SJCRH30 (cell line): ENCODE measurements at places on chromosomes 6 and 20. TPM values are rescaled to one million over a fixed set of nuclear protein-coding genes. Genes with fewer than 3 reads are reported as not detected.
A peak's percentile ranks its signal among the peaks of the same experiment; 100 is the strongest.

CLDN20 gene
- total RNA-seq = not detected in 2 replicates

- no peak overlapping the region for H3K4me3 ChIP-seq
- no peaks in the 10 kb centered on the region for H3K4me1 ChIP-seq
- no peak overlapping the region for H3K27ac ChIP-seq
- no peaks in the 10 kb centered on the region for H3K36me3 ChIP-seq
These were observed 20.6 kb downstream of the FKBP5 start for GRCh38 chr6:35668096-35668495.

- no peaks in the 10 kb centered on the region for H3K27me3 ChIP-seq
- no peak for DNase-seq
- H3K36me3 ChIP-seq = peaks cover 5% of the 10 kb centered on the region
- H3K4me1 ChIP-seq = peaks cover 48% of the 10 kb centered on the region
- H3K4me3 ChIP-seq = no peak overlapping the region
- H3K27ac ChIP-seq = peak overlapping the region; percentile 89
These were observed 40.1 kb downstream of the TRAF3IP2 start for GRCh38 chr6:111565326-111566221.

DNA sequence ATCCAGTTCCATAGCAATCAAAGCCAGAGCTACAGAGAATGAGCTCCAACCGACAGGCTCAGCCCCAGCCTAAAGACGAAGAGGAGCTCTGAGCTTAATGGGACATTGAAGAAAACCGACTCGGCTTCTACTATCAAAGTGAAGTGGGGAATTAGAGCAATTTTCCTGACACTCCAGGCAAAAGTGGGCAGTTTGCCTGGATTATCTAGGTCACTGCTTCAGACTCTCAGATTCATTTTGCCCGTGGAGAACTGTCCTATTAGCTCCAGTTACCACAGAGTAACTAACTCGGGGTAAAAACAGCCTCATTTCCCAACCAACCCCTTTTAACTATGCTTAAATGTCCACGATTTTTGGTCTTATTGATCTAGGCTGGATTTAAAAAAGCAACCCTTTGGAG lies 592.1 kb upstream of the NRSN1 start:
- no peak overlapping the region for H3K27ac ChIP-seq
- no peaks in the 10 kb centered on the region for H3K27me3 ChIP-seq
- no peak for DNase-seq
- H3K4me1 ChIP-seq = peaks cover 3% of the 10 kb centered on the region; the same call in 1 of the 2 replicates
- no peaks in the 10 kb centered on the region for H3K36me3 ChIP-seq

PEDS1 gene
- 67.7 TPM in 2 replicates for total RNA-seq

DNA sequence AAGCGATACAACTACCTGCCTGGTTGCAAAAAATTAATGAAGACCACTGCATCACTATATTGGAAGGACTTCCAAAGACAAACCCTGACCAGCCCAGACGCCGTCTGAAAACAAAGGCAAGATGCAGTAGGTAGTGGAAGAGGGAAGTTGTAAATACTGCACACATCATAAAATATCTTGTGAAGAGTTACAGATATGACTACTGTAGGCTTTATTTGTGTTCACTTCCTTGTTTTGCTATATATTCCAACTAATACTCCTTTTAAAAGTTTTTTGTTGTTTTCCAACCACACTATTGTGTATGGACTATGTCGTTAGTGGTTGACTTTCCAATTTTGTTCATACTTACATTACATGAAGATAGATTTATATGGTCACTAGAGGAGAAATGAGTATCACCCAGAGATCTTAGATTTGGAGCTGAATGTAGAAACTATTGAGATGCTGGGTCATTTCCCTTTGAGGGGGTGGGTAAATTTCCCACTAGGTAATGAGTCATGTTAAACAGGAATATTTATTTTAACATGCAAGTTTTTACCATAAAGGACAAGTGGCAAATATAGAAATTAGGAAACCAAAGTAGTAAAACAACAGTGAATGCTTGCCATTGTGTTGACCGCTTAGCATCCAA lies 16.6 kb upstream of the TXLNB start:
- H3K27ac ChIP-seq = no peak overlapping the region
- no peaks in the 10 kb centered on the region for H3K27me3 ChIP-seq
- H3K4me1 ChIP-seq = no peaks in the 10 kb centered on the region
- no peaks in the 10 kb centered on the region for H3K36me3 ChIP-seq
- H3K4me3 ChIP-seq = no peak overlapping the region

PLCG1 gene
- 163 and 196 TPM in 2 replicates for total RNA-seq

COL11A2 gene
- 3.8 and 4.0 TPM in 2 replicates for total RNA-seq
